A549 treated with dexamethasone at 1 μM for 4 hours (cell line): ENCODE measurements at places on chromosomes 2 and 18. TPM values are rescaled to one million over a fixed set of nuclear protein-coding genes. Genes with fewer than 3 reads are reported as not detected.

OSR1 gene
- 8.3 to 12.3 TPM (median 9.5 TPM) in 5 replicates for total RNA-seq

SLC30A3 gene
- 1.8 to 3.4 TPM (median 3.3 TPM) in 5 replicates for total RNA-seq

EVX2 gene
- not detected in 5 replicates for total RNA-seq

TNFAIP6 gene
- total RNA-seq = 0.54 to 1.2 TPM (median 0.60 TPM) in 5 replicates

TWIST2 gene
- total RNA-seq = 8.1 to 12.9 TPM (median 12.3 TPM) in 5 replicates
